ENCODE measurements at places on chromosomes 13 and 19. TPM values are rescaled to one million over a fixed set of nuclear protein-coding genes. Genes with fewer than 3 reads are reported as not detected.

Gene LGI4
- 31.6 TPM for total RNA-seq

Gene CLDND2
- not detected for total RNA-seq

DNA sequence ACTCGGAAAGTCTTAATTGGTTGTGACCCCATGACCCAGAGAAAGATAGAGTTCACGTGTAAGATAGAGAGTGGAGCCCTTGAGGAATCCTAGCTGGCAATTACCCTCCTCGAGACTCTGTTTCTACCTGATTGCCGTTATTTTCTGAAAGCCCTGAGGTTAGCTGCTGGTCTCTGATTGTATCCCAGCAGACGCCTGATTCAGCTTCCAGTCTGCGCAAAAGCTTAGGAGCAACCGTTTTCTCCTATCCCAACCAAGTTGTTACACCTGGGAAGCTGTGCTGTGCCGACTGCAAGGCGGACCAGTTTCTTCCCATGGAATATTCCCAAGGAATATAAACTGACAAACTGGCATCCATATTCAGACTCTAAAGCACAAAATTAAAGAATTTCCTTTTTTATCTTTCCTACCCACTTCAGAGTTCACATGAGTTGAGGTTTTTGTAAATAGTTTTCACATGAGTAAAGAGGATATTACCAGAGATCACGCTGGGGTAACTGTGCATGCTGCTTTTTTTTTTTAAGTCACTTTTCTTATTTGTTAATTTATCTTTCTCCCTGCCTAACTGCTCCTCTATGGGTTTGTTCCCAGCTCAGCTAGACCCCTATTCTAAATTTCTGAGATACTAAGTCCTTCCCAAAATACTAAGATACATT lies 1.5 kb upstream of the TRPC4 start:
- H3K4me3 ChIP-seq: no peak overlapping the region
- H3K27ac ChIP-seq: no peak overlapping the region
- H3K4me1 ChIP-seq: no peaks in the 10 kb centered on the region
- no peaks in the 10 kb centered on the region for H3K27me3 ChIP-seq
- H3K36me3 ChIP-seq: no peaks in the 10 kb centered on the region

Gene CRX
- total RNA-seq: not detected

GRCh38 chr13:105984236-105984635 lies 551.2 kb downstream of the EFNB2 start:
- no peak overlapping the region for H3K27ac ChIP-seq
- H3K36me3 ChIP-seq: no peaks in the 10 kb centered on the region

GRCh38 chr19:47598407-47599349 lies 10.3 kb upstream of the BICRA start:
- peak; percentile 92 for DNase-seq
- H3K27ac ChIP-seq: peak overlapping the region; percentile 92
- peaks cover 23% of the 10 kb centered on the region for H3K4me1 ChIP-seq
- H3K36me3 ChIP-seq: no peaks in the 10 kb centered on the region
- H3K27me3 ChIP-seq: no peaks in the 10 kb centered on the region
- H3K4me3 ChIP-seq: peak overlapping the region; percentile 55

Gene SLC15A1
- not detected for total RNA-seq

DNA sequence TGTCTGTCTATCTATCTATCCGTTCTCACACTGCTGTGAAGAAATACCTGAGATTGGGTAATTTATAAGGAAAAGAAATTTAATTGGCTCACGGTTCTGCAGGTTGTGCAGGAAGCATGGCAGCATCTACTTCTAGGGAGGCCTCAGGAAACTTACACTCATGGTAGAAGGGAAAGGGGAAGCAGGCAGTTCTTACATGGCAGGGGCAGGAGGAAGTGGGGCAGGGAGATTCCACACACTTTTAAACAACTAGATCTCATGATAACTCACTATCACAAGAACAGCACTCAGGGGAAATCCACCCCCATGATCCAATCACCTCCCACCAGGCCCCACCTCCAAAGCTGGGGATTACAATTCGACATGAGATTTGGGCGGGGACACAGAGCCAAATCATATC lies 105.3 kb downstream of the SLC10A2 start:
- no peaks in the 10 kb centered on the region for H3K36me3 ChIP-seq
- no peak for DNase-seq
- H3K4me3 ChIP-seq: no peak overlapping the region
- no peaks in the 10 kb centered on the region for H3K4me1 ChIP-seq
- H3K27ac ChIP-seq: no peak overlapping the region
- H3K27me3 ChIP-seq: no peaks in the 10 kb centered on the region

DNA sequence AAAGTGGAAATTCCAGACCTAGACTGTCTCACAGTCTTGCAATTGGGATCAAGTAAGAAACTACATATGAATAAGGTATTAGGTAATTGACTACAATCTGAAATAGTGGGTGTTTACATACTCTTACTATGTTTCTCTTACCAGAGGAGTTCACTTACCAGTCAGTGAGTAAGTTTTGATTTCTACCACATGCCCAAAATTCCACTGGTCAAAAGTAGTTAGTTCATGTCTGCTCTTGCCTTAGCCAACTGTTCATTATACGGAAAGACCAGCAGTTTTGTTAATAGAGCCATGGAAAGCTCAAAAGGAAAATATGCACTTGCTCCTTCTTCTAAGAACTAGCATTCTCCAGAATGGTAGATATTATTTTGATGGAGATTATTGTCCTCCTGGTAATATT lies 490.8 kb downstream of the RFC3 start:
- no peak for DNase-seq
- no peaks in the 10 kb centered on the region for H3K27me3 ChIP-seq
- H3K36me3 ChIP-seq: no peaks in the 10 kb centered on the region
- no peak overlapping the region for H3K4me3 ChIP-seq
- H3K27ac ChIP-seq: no peak overlapping the region
- no peaks in the 10 kb centered on the region for H3K4me1 ChIP-seq

DNA sequence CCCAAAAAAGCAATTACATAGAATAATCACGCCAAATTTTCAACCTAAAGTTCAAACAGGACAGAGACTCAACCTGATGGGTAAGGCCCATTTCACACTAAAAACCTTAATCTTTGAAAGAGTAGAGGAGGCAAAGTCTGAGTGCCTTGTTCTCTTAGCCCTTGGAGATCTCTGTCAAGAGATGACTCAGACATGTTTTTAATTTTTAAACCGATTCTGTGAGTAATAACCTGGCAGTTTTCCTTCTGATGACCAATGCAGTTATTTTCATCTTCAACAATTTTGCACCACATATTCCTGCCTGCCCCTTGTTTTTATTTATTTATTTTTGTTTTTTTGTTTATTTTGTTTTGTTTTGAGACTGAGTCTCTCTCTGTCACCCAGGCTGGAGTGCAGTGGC lies 11.5 kb upstream of the TNFSF9 start:
- H3K27me3 ChIP-seq: no peaks in the 10 kb centered on the region
- DNase-seq: no peak
- no peak overlapping the region for H3K4me3 ChIP-seq
- no peaks in the 10 kb centered on the region for H3K36me3 ChIP-seq

Gene SERP2
- total RNA-seq: 9.6 TPM

- H3K27me3 ChIP-seq: no peaks in the 10 kb centered on the region
- peak overlapping the region; percentile 100 for H3K27ac ChIP-seq
- DNase-seq: peak; percentile 73
- H3K4me1 ChIP-seq: peaks cover 73% of the 10 kb centered on the region
These were observed 9.0 kb upstream of the CIRBP start for GRCh38 chr19:1259876-1260748.

Gene CPB2
- total RNA-seq: not detected

Gene OLFM2
- total RNA-seq: 3.3 TPM

Gene UCHL3
- total RNA-seq: 25.0 TPM

Gene CACNG6
- total RNA-seq: not detected

Gene HPN
- 0.66 TPM for total RNA-seq

Gene THAP8
- 17.8 TPM for total RNA-seq

GRCh38 chr13:34347784-34348573 lies 530.0 kb downstream of the RFC3 start:
- no peak for DNase-seq
- H3K4me3 ChIP-seq: no peak overlapping the region
- no peak overlapping the region for H3K27ac ChIP-seq
- H3K27me3 ChIP-seq: no peaks in the 10 kb centered on the region

DNA sequence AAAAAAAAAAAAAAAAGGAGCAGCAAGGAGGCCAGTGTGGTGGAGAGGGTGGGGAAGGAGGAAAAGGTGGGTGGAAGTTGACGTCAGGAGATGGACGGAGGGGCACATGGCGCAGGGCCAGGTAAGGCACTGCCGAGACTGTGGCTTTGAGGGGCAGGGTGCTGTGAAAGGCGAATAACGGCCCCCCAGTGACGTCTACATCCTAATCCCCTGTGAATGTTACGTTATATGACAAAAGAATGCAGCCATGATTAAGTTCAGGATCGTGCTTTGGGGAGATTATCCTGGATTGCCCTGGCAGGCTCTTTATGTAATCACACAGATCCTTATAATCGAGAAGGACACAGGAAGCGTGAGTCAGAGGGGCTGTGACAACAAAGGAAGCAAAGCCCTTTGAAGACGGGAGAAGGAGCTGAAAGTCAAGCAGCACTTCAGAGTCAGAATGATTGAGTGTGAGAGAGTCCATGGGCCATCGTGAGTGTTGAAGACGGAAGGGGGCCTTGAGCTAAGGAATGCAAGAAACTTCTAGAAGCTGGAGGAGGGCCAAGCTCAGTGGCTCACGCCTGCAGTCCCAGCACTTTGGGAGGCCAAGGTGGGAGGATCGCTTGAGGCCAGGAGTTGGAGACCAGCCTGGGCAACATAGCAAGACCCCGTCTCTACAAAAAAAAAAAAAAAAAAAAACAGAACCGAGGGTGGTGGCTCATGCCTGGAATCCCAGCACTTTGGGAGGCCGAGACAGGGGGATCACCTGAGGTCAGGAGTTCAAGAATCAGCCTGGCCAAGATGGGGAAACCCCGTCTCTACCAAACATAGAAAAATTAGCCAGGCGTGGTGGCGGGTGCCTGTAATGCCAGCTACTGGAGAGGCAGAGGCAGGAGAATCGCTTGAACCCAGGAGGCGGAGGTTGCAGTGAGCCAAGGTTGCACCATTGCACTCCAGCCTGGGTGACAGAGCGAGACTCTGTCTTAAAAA lies 13.8 kb upstream of the CEACAM16 start:
- no peak overlapping the region for H3K27ac ChIP-seq
- DNase-seq: no peak
- H3K4me1 ChIP-seq: no peaks in the 10 kb centered on the region
- H3K4me3 ChIP-seq: no peak overlapping the region
- no peaks in the 10 kb centered on the region for H3K27me3 ChIP-seq
- H3K36me3 ChIP-seq: no peaks in the 10 kb centered on the region

GRCh38 chr13:49812812-49813211 lies 20.3 kb upstream of the KPNA3 start:
- DNase-seq: no peak
- no peak overlapping the region for H3K27ac ChIP-seq
- no peak overlapping the region for H3K4me3 ChIP-seq
- H3K27me3 ChIP-seq: no peaks in the 10 kb centered on the region
- no peaks in the 10 kb centered on the region for H3K4me1 ChIP-seq

- no peak overlapping the region for H3K4me3 ChIP-seq
- no peaks in the 10 kb centered on the region for H3K27me3 ChIP-seq
- no peaks in the 10 kb centered on the region for H3K4me1 ChIP-seq
- no peak overlapping the region for H3K27ac ChIP-seq
- no peak for DNase-seq
- H3K36me3 ChIP-seq: no peaks in the 10 kb centered on the region
These were observed 187.6 kb upstream of the SGCG start for GRCh38 chr13:22993148-22993547.

DNA sequence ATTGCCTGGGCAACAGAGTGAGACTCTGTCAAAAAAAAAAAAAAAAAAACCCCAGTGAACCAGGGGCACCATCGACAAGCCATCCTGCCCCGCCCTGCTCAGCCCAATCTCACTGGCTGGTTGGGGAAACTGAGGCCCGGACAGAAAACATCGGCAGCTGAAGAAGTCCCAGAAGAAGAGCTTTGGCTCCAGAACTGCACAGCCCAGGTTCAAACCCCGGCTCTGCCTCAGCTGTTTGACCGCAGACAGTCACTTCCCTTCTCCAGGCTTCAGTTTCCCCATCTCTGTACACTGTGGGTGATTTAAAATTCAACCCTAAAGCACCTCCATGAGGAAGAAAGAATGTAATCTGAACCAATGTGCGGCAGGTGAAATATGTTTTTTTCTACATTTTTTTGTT lies 9.4 kb upstream of the SEMA6B start:
- H3K4me1 ChIP-seq: no peaks in the 10 kb centered on the region
- no peaks in the 10 kb centered on the region for H3K36me3 ChIP-seq
- no peak overlapping the region for H3K4me3 ChIP-seq
- DNase-seq: no peak

GRCh38 chr13:113428469-113428865 lies 24.8 kb downstream of the ADPRHL1 start:
- no peaks in the 10 kb centered on the region for H3K4me1 ChIP-seq
- H3K36me3 ChIP-seq: no peaks in the 10 kb centered on the region
- no peak overlapping the region for H3K4me3 ChIP-seq
- no peaks in the 10 kb centered on the region for H3K27me3 ChIP-seq
- H3K27ac ChIP-seq: no peak overlapping the region
- DNase-seq: no peak

GRCh38 chr19:56566904-56567273 lies 379 bp upstream of the ZNF470 start:
- peak overlapping the region; percentile 91 for H3K27ac ChIP-seq
- peaks cover 42% of the 10 kb centered on the region for H3K36me3 ChIP-seq
- H3K4me3 ChIP-seq: peak overlapping the region; percentile 82
- H3K27me3 ChIP-seq: no peaks in the 10 kb centered on the region
- peaks cover 16% of the 10 kb centered on the region for H3K4me1 ChIP-seq
- peak; percentile 71 for DNase-seq

Gene LIM2
- not detected for total RNA-seq

DNA sequence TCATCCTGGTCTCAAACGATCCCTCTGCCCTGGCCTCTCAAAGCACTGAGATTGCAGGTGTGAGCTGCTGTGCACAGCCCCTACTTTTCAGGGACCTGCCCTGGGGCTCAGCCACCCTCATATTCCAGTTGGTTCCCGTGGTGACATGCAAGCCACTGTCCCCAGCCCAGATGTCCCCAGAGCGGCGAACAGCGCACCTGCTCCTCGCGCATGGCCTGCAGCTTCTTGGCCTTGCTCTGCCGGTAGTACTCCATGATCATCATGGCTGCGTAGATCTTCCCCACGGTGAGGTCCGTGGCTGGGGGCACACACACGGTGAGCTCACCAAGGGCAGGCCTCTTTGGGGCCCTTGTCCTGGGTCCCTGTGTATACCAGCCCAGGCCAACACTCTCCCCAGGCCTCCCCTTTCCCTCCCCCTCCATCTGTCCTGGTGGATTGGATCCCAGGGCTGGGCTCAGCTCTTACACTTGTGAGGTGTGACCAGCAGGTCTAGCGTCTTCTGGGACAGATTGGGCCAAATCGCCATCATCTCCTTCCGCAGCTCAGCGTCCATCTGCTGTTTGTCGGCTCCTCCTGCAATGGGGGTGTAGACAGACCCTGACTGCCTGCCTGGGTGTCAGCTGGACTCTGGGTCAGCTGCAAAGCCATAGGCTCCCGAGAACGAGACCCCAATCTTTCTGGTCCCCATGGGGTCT lies 64.0 kb downstream of the IER2 start:
- no peaks in the 10 kb centered on the region for H3K36me3 ChIP-seq
- no peak overlapping the region for H3K4me3 ChIP-seq
- H3K27me3 ChIP-seq: no peaks in the 10 kb centered on the region
- no peaks in the 10 kb centered on the region for H3K4me1 ChIP-seq
- DNase-seq: no peak
